ENCODE measurements at places on chromosomes 1 and 21.

DNA sequence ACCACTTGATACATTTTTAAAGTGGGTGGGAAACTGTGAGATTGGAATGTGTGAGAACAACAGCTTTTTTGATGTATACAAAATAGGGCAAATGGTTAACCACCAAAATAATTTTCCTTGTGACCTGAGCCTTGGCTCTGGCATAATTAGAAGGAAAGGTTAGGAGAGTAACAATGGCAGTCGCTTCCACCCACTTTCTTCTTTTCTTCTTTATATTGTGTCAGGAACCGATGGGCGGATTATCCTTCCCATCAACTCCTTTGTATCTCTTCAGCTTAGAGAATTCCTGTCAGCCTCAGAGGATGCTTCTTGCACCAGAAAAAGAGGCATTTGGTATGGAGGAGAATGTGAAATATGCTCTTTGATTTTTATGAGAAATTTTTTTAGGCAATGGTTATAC, 90.6 kb downstream of the SDCCAG8 start:
- DNase-seq = no peak

GRCh38 chr1:2476061-2476999, at the start of gene PLCH2:
TSS of gene PLCH2 (plus strand) at chr1:2476289. CDS start at chr1:2476589, 300 bp downstream.
- DNase-seq = no peak

DNA sequence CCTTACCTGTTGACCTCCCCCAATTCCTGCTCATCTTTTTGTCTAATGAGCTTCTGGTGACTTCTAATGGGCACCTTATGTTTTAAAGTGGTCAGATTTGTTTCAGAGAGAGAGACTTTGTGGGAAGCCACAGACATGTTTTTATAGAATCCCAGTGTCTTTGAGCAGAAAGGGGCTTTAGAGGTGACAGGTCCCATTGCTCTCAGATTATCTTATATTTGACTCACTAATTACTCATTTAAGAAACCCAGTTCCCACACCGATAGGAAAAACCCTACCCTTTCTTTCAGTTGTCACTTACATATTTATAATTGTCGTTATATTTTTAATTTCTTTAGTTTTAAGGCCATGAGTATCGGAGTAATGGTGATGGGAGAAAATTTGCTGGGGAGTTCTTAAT, 215.5 kb downstream of the CAMTA1 start:
- no peak for DNase-seq

GRCh38 chr1:27409669-27410068, 17.2 kb downstream of the GPR3 start:
- DNase-seq = no peak

- no peak for DNase-seq
Measured at GRCh38 chr1:6108937-6109614, 63.4 kb downstream of the KCNAB2 start.

- no peak for DNase-seq
Measured at GRCh38 chr1:41762777-41763176, 155.9 kb downstream of the HIVEP3 start.

Data from suprapubic skin (tissue), 4 donors.